Suprapubic skin (tissue), 4 donors: ENCODE measurements at places on chromosomes 3 and 15. TPM values are rescaled to one million over a fixed set of nuclear protein-coding genes. Genes with fewer than 3 reads are reported as not detected.

DNA sequence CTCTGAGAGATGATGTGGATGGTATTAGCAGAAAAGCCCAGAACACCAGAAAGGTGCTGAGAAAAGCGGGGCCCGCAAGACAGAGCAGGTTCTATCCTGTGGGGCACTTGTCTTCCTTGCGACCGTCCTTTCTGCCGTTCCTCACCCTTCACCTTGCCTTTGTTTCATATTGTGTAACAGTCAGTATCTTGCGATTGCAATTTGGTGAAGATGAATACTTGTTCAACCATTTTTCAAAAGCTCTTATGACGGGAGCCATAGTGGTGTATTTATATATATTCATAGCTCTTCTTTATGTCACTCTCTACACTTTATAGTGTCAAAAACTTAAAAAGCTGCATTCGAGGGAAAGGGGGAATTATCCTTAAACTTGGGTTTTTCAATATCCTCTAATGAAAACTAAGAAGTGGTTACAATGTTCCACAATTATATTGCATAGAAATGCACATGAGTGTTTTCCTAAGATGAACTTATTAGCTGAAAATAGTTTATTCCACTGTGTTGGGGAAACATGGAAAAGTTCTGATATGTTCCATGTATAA lies 797 bp downstream of the MAP3K13 start:
- peaks cover 15% of the 10 kb centered on the region for H3K4me1 ChIP-seq
- H3K27me3 ChIP-seq, result no peaks in the 10 kb centered on the region
- H3K4me3 ChIP-seq, result peak overlapping the region; percentile 54
- no peaks in the 10 kb centered on the region for H3K36me3 ChIP-seq

- DNase-seq, result no peak
- peaks cover 22% of the 10 kb centered on the region for H3K36me3 ChIP-seq
- no peak overlapping the region for H3K27ac ChIP-seq
- H3K27me3 ChIP-seq, result no peaks in the 10 kb centered on the region
- H3K4me3 ChIP-seq, result no peak overlapping the region
- H3K4me1 ChIP-seq, result peaks cover 6% of the 10 kb centered on the region
Observed at GRCh38 chr15:42775416-42775815, 38.5 kb upstream of the CDAN1 start.

- H3K36me3 ChIP-seq, result no peaks in the 10 kb centered on the region
- H3K4me1 ChIP-seq, result peaks cover 45% of the 10 kb centered on the region
- H3K27me3 ChIP-seq, result no peaks in the 10 kb centered on the region
- DNase-seq, result peak; percentile 90
Observed at GRCh38 chr3:72336821-72337479, 511.3 kb downstream of the SHQ1 start.

DNA sequence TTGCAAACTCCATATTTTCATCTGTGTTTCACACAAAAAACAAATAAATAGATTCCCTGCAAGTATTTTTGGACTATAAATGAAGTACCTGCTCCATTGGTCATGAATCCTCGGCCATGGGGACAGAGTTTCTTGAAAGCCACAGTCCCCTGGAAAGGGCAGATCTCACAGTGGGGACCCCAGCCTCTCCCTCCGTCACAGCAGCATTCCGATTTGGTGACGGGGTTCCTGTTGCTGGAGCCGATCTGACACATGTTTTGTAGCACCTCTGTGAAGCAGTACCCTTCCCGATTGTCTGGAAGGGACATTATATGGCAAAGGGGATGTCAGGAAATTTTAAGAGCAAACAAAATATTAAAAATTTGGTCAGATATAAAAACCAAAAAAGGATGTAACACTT lies 96.2 kb downstream of the DUT start:
- H3K4me3 ChIP-seq, result no peak overlapping the region
- no peak for DNase-seq
- H3K4me1 ChIP-seq, result peaks cover 3% of the 10 kb centered on the region
- H3K27ac ChIP-seq, result peak overlapping the region; percentile 26

- peaks cover 18% of the 10 kb centered on the region for H3K36me3 ChIP-seq
- H3K4me1 ChIP-seq, result peaks cover 52% of the 10 kb centered on the region
- H3K27me3 ChIP-seq, result no peaks in the 10 kb centered on the region
- no peak overlapping the region for H3K27ac ChIP-seq
Observed at GRCh38 chr15:43749690-43750345, 3.6 kb downstream of the PDIA3 start.

GAP43 gene
- not detected for total RNA-seq

DNA sequence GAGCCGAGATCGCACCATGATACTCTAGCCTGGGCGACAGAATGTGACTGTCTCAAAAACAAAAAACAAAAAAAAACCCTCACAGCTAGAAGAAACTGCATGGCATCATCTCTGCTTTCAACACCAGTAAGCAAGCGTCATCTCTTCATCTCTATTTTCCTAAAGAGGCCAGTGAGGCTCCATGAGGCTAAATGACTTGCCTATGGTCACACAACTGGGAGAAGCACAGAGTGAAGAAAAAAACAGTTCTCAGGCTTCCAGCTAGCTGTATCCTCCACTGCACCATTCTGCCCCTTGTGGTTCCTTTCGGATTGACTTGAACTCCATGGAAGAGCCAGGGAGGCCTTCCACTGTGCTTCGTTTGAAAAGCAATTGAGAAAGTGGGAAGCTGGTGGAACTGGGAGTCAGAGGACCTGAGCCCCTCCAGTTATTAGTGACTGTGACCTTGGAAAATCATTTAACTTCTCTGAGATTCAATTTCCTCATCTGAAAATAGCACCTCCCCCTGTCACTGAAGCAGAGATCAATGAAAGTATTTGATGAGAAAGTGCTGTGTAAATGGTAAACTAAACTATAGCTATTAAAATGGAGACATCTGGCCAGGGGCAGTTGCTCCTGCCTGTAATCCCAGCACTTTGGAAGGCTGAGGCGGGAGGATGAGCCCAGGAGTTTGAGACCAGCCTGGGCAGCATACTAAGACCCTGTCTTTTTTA lies 32.1 kb upstream of the DENND4A start:
- H3K4me1 ChIP-seq, result peaks cover 11% of the 10 kb centered on the region
- no peak overlapping the region for H3K4me3 ChIP-seq
- H3K27ac ChIP-seq, result no peak overlapping the region
- no peak for DNase-seq
- no peaks in the 10 kb centered on the region for H3K36me3 ChIP-seq

- no peak overlapping the region for H3K27ac ChIP-seq
- no peak overlapping the region for H3K4me3 ChIP-seq
- H3K36me3 ChIP-seq, result no peaks in the 10 kb centered on the region
Observed at GRCh38 chr3:41103200-41103599, 96.1 kb upstream of the CTNNB1 start.
